NB4 (cell line): ENCODE measurements at places on chromosomes 4 and X.
A peak's percentile ranks its signal among the peaks of the same experiment; 100 is the strongest.

- no peak for DNase-seq
These were observed 233.6 kb downstream of the ZNF674 start for GRCh38 chrX:46311581-46312120.

GRCh38 chr4:8613421-8614364 lies 21.1 kb downstream of the CPZ start:
- no peak for DNase-seq

DNA sequence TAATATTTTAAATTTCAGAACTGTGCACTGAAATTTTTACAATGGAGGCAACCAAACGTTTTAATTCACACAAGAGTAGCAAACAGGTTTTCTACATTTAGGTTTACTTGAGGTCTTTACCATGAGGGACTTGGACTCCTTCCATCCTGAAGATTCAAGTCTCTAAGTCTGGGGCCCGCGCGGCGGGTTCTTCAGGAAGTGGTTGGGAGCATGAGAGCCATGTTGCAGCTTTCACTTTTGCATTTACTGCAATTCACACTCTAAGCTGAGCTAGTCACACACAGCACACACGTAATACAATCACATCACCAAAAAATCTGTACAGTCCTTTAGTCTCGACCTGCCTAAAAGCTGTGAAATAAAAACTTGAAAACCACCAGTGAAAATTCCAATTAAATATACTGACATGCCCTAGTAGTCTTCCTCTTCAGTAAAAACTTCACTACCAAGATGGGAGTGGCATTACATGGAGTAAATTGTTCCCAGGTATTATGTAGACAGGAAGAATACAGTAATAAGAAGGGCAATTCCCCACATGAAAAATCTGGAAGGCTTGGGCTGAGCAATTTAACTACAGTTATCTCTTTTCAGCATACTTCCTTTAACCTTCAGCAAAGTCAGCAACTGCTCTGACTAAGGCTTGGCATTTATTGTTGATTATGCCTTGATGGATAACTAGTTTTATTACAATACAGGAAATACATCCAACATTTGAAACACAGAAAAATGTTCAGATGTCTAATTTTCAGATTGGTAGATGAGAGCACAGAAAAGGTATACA lies 571.1 kb upstream of the DIPK2B start:
- DNase-seq = peak; percentile 71

DNA sequence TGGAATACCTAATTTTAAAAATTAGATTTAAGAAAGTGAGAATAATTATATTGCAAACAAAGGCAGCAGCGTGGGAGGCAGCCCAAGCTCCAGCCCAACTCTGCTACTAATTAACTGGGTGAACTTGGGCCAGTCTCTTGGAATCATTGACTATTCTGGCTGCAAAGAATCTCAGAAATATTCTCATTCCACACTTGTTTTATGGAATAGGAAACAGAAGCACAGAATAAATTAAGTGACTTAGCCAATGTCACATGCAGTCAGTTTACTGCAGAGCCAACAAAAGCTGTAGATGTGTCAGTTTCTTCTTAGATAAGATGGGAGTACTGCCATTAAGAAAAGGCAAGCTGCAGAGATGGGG lies 132.6 kb upstream of the FAM9B start:
- DNase-seq = no peak

DNA sequence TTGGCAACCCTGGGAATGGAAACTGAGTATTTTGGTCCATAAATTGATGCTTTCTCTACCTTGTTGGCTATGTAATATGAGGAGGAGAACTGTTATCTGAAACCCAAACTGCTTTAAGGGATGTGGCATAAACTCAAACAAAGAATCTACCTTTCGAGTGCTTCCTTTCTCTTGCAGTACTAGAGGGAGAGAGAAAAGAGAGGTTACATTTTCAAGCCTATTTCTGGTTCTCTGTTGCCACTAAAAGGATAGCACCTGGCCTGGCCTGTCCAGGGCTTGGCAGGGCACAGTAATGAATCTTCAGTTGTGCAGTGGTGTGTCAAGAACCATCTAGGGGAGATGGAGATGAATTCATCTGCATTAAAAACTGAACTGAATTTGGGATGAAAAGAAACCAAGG lies 308.6 kb downstream of the PTTG2 start:
- no peak for DNase-seq

DNA sequence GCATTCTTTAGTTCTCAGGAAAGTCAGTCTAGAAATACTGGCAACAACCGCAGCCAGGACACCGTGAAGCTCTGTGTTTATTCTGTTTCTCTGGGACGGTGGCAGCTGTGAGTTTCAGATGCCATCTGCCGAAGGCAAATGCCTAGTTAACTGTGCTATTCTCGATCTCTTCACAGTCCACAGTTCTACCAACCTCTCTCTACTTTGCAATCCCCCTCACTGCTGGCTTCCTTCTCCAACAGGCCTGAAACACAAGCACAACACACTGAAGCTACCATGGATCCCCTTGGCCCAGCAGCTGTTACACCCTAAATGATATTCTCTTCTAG lies 118.8 kb downstream of the ZNF827 start:
- no peak for DNase-seq

DNA sequence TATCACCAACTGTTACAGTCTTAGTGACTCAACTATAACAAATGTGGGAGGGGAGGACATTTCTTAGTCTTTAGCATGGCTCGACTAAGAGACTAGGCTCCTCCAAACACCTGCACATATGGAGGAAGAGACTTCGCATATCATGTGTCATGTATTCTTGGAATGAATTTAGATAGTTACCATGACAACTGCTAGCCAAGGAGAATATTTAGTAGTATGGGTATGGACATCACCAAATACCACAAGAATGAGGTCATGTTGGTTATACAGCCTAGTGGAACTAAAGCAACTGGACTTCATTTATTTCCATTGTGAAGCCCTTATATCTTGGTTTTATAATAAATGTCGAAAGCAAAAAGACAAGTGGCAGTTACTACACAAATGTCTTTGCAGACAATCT lies 512.3 kb downstream of the CFAP47 start:
- DNase-seq = no peak

DNA sequence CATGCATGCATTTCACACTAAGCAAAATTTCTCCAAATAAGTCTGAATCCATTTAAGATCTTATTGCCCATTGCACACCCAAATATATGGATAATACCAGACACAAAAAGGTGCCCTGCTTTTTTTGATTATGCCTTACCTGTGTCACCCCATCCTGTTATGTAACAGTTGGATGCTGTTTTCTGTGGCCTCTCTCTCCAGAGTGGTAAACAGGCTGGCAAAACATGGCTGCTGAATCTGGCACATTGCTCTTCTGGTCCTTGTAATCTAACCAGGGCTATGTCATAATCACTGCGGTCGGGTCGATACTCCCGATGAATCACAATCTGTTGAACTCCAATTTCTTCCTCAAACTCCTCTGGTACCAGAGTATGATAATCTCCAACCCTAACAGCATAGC lies 70.1 kb downstream of the PRSS12 start:
- DNase-seq = peak; percentile 90

- no peak for DNase-seq
These were observed 132.6 kb downstream of the ANAPC4 start for GRCh38 chr4:25509646-25510045.

DNA sequence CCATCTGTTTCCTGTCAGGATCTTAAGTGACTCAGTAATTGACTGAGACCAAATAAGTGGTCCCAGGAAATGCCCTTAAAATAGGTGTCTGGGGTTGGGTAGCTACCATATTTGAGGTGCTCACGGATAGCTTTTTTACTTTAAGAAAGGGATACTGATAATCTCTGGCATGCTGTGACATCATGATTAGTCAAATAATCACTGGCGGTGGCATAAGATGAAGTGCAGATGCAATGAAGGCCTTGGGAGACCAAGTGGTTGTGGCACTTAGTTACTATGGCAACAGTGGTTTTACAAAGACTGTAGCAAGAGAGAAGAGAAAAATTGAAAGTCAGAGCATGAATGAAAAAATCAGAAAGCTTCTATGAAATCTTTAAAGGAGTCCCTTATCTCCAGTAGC lies 114.5 kb upstream of the SLIT2 start:
- DNase-seq = no peak

DNA sequence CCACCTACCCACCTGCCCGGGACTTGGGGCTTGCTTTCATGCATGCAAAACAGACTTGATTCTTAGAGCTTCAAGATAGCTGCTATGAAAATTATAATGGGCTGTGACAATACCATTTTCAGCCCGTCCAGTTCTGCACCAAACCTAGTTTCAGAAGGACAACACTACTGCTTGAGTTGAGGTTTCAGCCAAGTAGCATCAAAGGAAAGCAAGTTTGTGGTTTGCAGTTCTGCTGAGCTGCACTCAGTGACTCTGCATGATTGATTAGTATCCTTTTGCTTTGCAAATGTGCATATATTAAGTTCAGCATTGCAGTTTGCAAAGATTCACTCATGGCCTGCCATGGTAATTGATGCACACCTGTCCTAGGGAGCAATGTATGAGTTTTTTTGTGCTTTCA lies 442.7 kb downstream of the RPA4 start:
- no peak for DNase-seq

DNA sequence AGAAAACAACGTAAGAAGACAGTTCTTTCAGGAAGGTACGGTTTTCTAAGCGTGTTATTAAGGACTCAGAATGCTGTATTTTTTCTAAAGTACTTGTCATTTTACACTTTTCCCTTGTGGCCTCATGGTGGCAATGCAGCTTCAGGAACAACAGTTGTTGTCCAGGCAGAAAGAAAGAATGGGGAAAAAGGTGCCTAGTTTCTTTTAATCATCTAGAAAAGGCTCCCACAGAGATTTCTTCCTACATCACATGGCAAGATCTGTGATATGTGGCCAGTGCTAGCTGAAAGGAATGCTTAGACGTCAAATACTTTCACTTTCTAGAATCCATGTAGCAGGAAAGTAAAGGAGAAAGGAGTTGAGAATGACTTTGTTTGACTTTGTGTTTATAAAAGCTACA lies 49.0 kb upstream of the TRAM1L1 start:
- peak; percentile 42 for DNase-seq

GRCh38 chrX:126165721-126166461 lies at the start of gene DCAF12L2:
DCAF12L2 (minus strand) TSS chrX:126166289; CDS start chrX:126165924, 365 bp downstream.
- DNase-seq = peak; percentile 1

DNA sequence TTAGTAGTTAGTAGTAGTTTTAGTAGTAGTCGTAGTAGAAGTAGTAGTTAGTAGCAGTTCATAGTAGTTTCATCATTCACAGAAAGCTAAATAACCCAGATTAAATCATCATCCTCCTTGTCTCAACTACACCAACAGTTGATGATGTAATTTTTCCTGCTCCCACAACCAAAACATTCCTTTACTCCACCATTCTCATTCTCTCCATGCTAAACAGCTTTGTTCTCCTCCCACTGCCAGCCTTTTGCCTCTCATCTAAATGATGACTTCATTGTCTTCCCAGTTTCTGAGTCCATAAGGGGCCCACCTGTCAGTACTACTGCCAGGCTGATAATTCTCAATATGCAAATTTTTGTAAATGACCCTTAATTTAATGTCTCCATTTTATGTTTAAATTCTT lies 68.9 kb downstream of the ARHGAP24 start:
- DNase-seq = no peak

DNA sequence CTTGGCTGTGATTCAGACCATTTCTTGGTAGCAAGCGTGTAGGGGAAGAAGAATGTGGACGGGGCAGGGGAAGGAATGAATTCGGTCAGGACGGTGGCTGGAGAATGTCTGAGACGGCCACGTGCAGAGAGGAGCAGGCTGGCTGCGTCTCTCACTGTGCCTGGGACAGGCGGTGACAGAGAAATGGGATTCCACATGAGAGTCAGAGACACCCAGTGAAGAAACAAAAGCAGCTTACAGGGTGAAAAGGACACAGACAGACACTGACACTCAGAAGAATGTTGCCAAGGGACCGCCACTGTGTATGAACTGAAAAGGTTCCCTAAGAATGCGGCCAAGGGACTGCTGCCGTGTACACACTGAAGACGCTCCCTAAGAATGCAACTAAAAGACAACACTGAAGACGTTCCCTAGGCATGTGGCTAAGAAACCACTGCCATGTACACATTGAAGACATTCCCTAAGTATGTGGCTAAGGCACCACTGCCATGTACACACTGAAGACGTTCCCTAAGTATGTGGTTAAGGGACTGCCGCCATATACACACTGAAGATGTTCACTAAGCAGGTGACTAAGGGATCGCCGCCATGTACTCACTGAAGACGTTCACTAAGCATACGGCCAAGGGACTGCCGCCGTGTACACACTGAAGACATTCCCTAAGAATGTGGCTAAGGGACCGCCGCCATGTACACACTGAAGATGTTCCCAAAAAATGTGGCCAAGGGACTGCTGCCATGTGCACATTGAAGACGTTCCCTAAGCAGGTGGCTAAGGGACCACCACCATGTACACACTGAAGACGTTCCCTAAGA lies 49.1 kb downstream of the DHRSX start:
- peak; percentile 15 for DNase-seq

GRCh38 chr4:80295336-80295735 lies 28.9 kb downstream of the FGF5 start:
- no peak for DNase-seq

- peak; percentile 14 for DNase-seq
These were observed 1.7 kb downstream of the TMEM185A start for GRCh38 chrX:149629730-149630387.

- DNase-seq = peak; percentile 82
These were observed 114.4 kb downstream of the NAA11 start for GRCh38 chr4:79211490-79211889.

DNA sequence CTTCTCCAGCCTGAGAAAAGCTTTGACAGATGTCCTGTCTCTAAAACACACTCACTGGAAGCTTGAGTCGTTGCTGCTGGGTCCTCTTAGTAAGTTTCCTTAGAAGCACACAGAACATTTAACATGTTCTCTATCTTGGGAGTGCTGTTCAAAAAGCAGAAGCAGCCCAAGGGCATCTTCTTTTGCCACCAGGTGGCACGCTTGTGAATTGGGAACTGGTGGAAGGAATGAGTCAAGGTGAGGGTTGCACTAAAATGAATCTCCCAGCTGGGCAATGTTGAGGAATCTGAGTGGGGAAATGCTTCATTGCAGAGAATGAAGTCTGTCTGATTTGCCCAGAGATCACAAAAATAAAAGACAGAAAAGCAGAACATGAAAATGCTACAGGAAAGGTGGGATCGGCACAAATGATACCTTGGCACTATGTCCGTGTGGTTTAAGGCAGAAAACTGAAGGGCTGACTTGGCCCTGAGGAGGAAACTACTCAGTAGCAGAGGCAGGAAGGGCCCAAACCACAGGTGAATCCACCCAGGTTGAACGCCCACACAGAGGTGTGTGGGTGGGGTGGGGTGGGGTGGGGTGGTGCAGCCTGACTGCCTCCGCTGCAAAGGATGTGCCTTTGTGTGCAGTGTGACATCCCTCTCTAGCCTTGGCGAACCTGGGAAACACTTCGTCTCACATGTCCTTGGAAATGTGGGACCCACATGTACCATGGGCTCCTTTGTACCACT lies 26.0 kb downstream of the KIT start:
- peak; percentile 71 for DNase-seq
